T47D (cell line): ENCODE measurements at places on chromosomes 11 and 22.
A peak's percentile ranks its signal among the peaks of the same experiment; 100 is the strongest.

GRCh38 chr11:83306200-83307080, 20.3 kb upstream of the CCDC90B start:
- no peak for DNase-seq

DNA sequence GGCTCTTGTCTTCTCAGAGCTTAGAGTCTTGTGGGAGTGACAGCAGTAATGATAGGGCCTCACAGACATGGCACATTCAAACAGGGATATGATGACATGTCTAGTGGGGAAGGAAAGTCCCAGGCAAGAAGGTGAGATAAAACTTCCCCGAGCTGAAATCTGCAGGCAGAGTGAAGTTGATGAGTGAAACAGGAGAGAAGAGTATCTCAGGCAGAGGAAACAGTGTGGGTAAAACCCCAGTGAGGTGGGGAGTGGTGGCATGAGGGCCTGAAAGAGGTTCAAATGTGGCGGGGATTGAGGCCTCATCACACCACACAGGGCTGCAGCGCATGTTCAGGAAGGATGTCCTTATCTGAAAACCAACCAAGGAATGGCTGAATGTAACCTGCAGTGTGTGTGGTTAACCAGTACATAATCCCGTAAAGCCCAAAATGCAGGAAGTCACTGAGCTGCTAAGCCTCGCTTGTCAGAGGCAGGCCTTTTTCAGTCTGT, 153.8 kb upstream of the E2F8 start:
- DNase-seq = no peak

DNA sequence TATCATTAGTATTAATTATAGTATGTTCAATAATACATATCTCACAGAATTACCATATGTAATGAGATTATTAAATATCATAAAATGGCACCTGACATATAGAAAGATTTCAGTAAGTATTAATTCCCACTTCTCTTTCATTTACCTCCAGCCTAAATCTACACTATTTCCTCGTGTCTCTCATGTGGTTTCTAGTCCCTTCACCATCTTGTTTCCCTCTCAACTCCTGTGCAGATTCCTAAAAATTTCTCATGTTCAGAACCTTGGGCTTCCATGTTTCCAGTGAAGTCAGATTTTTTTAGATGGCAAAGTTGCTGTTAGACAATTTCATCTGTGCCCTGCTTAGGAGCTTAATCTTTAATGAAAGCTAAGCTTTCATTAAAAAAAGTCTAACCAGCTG, 14.1 kb upstream of the HBE1 start:
- DNase-seq = no peak

DNA sequence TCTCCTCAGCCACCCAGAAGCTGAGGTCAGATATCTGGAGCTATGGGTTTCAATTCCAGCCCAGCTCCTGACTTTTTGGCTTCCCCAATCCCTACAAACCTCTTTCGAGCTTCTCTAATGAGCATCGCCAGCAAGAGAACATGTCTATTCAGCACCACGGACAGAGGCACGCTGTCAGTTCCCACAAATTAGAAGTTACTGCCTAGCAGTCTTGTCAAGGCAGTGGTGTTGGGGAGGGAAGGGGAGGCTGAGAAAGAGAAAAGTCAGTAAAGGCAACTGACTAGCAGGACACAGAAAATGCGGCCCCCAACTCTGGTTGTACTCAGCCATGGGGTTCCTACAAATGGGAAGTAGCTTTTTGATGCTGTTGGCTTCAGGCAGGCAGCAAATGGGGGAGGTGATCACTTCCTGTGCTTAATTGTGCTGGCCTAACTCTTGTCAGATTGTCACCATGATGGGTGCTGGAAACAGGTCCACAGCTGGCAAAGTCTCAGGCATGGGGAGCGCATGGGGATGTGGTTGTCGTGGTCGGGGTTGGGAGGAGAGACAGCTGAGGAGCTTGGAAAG, 205.9 kb downstream of the ST3GAL4 start:
- peak; percentile 91 for DNase-seq

GRCh38 chr11:31790649-31791048, 20.5 kb downstream of the PAX6 start:
- DNase-seq = no peak

- no peak for DNase-seq
These were observed 613 bp upstream of the GSC2 start for GRCh38 chr22:19150482-19151328.

DNA sequence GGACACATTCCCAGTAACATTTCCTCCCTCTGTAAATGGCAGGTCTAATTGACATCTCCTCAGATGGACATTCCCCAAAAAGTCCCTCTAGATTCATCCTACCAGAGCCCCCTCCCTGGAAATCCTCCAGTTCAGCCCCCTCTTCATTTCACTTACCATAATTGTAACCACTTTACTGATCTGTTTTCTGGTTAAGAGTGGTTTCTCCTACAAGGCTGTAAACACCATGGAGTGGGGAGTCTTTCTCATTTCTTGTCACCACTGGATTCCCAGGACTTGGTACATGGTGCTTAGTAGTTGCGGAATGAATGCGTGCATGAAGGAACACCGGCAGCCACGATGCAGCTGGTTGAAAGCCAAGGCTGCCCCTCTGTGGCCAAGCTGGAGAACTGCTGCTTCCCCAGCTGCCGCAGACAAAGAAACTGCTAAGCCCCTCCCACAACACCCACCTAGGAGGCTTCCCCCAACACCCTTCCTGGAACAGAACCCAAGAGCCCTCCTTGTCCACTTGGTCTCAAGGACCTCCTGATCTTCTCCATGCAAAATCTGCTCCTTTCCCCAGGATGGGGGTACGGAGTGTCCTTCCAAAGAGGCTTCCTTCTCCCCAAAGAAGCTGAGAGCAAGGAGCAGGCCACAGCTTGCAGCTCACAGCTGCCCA, 18.6 kb upstream of the SCARF2 start:
- peak; percentile 56 for DNase-seq

- DNase-seq = no peak
These were observed 64.5 kb downstream of the CCDC73 start for GRCh38 chr11:32729976-32730375.

GRCh38 chr22:25692397-25693267, 49.4 kb upstream of the MYO18B start:
- DNase-seq = no peak

DNA sequence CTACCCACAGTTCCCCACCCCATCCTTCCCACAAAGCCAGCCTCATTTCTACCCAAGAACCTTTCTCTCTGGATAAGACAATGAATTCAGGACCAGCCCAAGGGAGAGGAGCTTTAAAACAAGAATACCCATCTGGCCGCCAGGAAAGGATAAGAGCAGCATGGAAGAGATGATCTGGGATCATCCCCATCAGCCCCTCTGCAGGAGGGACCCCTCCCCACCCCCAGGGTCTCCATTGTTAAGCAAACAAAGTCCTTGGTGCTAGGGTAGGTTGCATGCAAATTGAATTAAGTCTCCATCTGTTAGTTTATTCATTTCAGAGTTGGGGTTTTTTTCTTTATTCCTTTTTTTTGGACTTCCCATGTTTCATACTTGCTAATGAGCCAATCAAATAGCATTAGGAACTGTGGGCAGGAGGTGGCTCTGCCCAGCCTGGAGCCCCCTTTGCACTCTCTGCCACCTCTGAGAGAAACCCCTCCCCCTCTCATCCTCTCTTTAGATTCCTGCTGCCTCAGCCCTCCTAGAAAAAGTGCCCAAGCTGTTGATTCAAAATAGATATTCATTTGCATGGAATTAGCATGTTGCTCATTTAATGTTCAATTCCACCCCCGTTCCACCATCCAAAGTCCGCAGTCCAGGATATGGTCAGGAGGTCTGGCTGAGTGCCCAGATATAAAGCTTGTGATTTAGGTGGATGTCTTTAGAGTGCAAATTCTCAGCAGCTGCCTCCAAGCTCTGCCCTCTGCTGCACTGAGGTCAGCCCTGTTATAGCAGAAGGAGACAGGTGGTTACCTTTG, 138.5 kb upstream of the NCAM1 start:
- no peak for DNase-seq

- DNase-seq = no peak
These were observed 2.0 kb downstream of the GRK2 start for GRCh38 chr11:67268081-67268961.

GRCh38 chr11:128187835-128188234, 399.5 kb downstream of the ETS1 start:
- DNase-seq = no peak

- DNase-seq = no peak
These were observed 105.9 kb downstream of the SLC17A6 start for GRCh38 chr11:22444076-22444475.

GRCh38 chr11:30483056-30483455, 103.1 kb downstream of the MPPED2 start:
- no peak for DNase-seq

GRCh38 chr22:25334162-25334490, 114.7 kb downstream of the CRYBB2 start:
- DNase-seq = peak; percentile 59

- no peak for DNase-seq
These were observed 1106.8 kb downstream of the BRD1 start for GRCh38 chr22:48720662-48721394.

GRCh38 chr11:118068945-118069612, 7.8 kb upstream of the TMPRSS4 start:
- DNase-seq = no peak

DNA sequence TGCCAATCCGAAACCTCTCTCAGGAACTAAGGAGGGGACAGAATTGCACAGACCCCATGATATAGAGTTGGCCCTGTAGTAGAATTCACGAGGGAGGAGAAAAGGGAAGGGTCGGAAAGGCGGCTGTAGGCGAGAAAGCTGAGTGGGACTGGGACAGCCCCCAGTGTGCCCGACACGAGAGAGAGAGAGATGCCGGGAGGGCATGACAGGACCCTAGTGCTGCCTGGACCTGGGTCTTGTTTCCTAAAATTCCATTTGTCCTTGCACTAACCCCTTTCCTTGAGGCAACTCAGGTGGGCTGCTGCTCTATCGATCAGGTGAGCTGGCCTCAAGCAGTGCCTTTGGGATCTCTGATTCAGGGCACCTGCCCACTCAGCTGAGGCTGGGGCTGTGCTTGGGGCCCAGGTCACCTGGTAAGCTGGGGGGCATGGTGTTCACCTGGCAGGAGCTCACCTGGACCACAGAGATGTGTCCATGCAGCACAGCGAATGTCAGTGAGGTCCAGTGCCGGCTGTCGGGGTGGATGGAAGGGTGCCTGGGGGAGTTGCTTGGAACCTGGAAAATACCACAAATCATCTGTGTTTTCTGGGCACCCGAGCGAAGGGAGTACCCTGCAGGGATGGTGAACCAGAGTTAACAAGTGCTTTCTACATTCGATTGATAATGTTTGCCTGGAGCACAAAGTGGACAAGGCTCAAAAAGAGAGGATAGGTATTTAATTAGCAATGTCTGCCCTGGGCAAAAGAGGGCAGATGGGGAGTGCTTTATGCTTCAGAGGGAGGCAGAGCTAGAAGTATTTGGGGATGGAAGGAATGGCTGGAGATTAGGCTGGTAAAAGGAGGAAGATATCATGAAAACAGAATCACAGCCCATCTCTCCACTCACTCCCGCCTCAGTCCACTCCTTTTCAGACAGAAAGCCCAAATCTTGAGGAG, 61.6 kb downstream of the NAT10 start:
- DNase-seq = no peak

- peak; percentile 93 for DNase-seq
These were observed 17.5 kb upstream of the TXNRD2 start for GRCh38 chr22:19959043-19959586.

DNA sequence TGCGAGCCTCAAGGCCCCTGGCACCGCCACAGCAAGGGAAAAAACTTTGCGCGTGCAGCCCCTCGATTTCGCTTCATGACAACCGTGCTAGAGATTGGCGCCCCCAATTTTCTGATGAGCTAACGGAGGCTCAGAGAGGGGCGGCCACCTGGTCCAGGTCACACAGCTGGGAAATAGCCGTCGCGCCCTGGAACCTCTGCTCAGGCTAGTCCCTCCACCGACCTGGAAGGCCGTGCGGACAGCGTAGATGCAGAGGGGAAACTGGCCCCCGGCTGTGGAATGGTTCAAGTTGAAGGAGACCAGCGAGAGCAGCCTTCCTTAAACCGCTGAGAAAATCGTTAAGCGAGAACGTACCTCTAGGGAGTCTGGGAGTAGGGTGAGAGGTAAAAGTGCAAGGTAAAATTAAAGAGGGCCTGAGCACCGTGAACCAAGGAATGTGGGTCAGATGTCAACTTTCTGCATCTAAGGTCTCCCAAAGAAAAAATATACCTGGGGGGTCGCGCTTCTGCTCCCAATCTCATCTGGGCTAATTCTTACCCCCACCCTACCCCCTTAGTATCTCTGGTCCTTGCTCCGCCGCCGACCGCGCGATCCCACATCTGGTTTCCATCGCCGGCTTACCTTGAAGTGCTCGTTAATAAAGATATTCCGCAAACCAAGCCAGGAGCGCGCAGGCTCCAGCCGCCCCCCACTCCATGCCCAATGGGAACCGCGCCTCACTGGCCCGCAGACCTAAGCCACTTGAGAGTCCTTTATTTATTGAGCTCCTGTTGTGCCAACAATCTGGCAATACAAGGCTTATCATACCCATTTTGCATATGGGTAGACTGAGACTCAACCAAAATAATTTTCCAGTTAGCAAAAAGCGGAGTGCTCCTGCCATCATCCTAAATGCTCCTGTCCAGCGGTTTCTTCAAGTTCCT, 1.7 kb upstream of the ALX4 start:
- no peak for DNase-seq

DNA sequence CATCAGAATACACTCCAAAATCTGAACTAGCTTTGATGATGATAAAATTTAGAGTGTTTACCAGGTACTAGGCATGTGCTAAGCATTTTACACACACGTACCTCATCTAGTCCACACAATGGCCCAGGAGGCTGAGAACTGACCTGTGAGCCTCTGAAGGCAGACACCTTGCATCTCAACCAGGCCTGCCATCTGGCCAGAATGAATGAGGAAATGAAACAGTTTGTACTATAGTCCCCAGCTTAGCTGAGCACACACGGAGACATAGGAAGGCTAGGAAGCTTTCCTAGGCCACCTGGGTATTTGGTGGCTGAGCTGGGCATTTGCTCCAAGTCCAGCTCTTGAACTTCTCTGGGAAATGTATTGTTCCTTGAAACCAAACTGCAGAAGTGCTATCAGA, 6.9 kb upstream of the SHANK3 start:
- no peak for DNase-seq

GRCh38 chr11:86723281-86723680, 50.9 kb upstream of the ME3 start:
- DNase-seq = no peak

DNA sequence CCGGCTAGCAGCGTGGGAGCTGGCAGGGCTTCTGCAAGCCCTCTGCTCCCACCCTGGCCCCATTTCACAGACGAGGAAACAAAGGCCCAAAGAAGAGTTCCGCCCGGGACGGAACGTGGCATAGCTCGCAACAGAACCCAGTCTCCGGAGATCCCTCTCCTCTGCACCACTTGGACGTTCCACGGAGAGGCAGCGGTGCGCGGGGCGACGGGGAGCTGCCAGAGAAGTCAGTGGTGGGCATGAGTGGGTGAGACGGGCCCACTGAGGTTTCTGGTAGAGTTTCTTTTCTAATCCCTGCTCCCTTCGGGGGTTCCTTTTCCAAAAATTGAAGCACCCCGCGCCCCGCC, 554 bp upstream of the NECTIN1 start:
- DNase-seq = no peak

GRCh38 chr11:41978945-41979344, 519.5 kb upstream of the LRRC4C start:
- DNase-seq = no peak

GRCh38 chr22:23282089-23282501, 101.8 kb downstream of the BCR start:
- no peak for DNase-seq

GRCh38 chr11:8070417-8071115, 10.4 kb upstream of the TUB start:
- DNase-seq = peak; percentile 35
